ENCODE measurements at places on chromosomes 12 and 14.

DNA sequence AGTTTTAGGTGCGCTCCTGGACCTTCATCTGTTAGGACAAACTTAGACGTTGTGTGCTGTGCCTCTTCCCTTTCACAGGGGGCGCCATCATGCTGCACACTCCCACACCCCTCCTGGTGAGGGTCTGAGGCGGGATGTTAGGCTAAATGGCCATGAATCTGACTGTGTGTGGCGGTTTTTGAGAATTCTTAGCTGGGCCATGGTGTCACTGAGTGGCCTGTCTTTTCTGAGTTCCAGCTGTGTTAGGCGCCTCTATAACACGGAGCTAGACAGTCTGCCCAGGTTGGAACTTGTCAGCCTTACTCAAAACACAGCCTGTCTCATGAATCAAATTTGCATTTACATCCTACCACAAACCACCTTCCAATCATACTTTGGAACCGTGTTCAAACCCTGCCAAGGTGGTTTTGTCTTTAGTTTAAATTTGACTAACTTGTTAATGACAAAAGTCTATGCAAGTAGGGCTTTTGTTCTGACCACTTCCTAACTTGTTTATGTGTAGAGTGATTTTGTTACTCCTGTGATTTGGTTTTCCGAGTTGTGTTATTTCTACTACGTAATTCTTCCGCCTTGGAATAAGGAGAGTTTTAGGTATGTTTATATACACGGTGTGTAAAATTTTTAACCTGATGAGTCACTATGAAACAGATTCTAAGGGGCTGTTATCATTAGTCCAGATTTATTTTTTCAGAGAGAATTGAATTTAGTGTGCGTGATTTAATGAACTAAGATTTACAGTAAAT lies 19.6 kb downstream of the ACVR1B start:
- no peak for DNase-seq

DNA sequence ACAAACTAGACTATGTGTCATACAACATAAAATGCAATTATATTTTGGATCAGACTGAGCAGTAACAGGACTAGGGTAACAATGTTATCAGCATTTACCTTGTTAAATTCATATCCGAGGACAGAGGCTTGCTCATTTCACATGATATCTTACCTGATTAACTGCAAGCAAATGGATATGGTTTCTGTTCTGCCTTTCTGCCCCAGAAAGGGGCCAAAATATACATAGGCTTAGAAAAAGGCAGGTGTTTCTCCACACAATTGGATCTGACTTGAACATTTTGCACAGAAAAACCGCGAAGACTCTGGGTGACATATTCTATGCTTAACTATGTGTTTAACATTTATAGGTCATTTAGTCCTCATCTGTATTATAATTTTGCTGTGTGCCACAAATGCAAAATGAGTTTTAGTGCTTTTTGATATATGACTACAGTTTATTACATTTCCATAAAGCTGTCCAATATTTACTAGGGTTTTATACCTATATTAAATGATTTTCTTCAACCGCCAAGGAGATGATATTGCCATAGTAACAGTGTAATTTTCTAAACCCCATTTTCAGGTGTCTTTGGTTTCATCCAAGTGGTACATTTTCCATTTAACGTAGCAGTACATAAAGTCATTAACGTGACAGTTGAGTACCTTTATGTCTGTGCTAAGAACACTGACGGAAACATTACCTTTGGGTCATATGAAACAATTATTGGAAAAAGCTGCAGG lies 249.3 kb upstream of the KRR1 start:
- DNase-seq = no peak

- no peak for DNase-seq
These were observed 151.4 kb upstream of the SSTR1 start for GRCh38 chr14:38056270-38056669.

GRCh38 chr14:96096639-96097610 lies 57.8 kb downstream of the C14orf132 start:
- DNase-seq = no peak

DNA sequence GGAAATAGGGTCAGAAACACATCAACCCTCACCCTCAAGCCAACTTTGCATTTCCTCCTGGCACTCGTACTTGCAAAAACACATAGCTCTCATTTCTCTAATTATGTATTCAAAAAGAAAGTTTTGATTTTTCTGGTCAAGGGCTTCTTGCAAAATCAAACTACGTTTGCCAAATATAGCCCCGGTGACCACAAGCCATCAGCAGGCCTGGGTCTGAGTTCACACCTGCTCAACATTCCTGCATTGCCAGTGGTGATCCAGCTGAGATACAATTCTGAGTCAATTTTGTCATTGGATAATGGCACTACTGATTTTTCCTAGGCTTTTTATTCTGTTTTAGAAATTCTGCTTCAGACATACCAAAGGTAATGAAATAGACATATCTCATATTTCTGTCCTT lies 10.7 kb upstream of the BHLHE41 start:
- DNase-seq = no peak

DNA sequence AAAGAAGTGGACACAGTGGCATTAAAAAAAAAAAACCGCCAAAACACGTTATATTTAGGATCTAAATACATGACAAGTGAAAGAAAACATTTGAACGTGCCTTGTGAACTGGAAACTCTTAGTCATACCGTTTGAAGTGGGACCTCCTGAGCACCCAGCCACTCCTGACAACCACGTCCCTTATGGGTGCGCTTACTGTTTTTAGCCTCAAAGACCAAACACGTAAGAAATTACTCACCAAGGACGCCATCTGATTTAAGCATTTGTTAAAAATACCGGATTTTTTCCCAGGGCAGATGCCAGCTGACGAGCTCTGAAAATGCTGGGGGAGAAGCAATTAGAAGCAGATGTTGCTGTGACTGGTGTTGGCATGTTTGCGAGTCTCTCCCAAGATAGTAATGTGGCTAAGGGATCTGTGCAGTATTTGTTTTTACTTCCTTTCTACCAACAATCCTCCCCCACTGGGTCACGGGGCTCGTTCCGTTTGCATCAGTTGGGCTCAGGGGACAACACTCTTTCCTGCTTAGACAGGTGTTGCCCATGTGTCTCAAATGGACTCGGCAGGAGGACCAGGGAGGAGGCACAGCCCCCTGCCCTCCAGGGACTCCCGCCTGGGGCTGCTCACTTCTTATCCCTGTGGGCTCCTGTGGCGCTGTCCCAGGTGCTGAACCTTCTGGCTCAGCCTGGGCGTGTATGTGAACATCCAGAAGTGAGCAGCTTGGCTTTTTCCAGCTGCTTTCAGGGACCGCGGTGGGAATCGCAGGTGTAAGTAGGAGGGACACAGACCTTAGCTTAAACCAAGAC lies 101.0 kb downstream of the BEGAIN start:
- DNase-seq = peak; percentile 10

DNA sequence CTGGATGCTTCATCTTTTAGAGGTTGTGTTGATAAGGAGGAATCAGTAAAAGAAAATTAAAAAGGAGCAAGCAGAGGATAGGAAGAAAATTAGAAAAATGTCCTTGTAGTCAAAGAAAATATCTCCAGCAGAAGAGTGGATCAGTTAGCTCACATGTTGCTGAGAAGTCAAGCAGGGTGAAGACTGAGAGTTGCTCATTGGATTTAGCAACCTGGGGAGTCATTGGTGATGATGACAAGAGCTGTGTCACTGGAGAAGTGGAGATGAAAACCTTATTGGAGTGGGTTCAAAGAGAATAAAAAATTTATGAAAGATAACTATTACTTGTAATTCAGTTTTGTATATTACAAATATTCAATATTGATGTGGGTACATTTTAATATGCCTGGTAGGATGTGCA lies 9.8 kb downstream of the FRMD6 start:
- DNase-seq = no peak

DNA sequence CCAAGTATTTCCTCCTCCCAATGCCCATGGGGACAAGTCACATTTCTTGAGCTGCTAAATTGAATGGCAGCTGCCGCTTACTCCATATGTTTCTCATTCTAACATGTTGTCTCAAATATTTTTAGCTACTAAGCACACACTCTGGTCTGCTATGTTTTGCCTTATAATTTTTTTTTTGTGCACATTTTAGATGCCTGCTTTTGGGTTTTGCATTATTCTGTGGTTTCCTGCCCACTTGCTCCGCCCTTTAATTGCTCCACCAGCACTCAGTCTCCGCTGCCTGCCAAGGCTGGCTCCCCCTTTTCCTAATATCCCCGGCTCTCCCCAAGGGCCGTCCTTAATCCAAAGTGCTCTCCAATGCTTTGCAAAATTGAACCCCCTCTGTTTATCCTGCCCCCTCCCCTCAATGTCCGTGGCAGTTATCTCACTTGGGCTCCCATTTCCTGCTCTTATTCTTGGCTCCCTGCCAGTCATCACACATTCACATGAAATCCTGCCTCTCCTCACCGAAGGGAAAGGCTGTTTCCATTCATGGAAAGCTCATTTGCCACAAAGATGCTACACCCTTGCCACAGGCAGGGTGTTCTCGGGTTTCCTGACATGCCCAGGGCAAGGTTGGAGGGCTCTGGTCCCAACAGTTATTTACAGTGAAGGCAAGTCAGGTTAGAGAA lies 79.4 kb downstream of the C12orf75 start:
- DNase-seq = no peak

DNA sequence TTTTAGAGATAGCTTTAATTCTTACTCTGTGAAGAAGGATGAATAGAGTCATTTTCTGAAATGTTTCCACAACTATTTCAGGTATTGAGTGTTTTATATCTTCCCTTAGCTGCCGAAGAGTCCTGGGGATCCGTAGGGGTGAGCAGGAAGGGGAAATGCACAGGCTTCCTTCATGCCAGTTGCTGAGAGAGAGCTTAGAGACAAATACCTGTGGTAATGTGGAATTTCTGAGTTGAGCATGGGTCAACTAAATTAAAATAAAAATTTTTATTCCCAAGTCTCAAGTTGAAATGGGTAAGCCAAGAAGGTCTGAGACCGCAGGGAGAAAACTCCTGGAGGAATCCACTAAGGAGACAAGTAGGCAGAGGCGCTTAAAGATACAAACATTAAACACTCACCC lies 185.7 kb downstream of the DAD1 start:
- DNase-seq = no peak

DNA sequence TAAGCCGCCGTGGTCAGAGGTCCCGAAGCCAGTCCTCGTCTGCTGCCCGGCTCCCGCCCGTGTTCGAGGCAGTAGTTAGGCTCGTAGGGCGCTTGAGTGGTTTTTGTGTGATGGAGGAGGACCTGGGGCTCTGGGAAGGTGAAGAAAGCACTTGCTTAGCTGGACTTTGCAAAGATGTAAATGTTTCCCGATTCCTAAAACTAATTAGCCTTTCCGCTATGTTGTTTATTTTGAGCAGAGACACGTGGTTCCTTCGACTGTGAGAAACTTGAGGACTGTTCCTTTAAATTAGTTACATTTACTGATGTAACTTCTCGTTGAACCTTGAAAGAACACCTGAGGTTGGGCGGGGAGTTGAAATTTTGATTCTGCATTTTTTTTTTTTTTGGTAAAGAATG lies 33.9 kb downstream of the MIA2 start:
- no peak for DNase-seq

DNA sequence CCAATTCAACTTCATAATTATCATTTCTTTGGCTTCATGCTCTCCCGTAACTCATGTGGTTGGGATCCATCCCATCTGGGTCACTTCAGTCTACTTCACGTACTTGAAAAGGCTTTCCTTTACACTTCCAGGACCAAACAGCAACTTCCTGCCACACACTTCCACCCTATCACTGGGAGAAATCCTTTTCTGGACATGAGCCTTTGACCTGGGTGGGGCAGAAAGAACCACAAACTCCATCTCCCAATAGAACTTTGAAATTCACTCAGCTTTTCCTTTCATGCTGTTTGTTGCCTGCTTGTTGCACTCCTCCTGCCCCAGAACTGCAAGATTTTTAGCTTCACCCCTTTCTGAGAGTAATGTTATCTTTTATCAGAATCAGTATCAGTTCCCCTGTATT lies 18.4 kb upstream of the GALNT16 start:
- DNase-seq = no peak

DNA sequence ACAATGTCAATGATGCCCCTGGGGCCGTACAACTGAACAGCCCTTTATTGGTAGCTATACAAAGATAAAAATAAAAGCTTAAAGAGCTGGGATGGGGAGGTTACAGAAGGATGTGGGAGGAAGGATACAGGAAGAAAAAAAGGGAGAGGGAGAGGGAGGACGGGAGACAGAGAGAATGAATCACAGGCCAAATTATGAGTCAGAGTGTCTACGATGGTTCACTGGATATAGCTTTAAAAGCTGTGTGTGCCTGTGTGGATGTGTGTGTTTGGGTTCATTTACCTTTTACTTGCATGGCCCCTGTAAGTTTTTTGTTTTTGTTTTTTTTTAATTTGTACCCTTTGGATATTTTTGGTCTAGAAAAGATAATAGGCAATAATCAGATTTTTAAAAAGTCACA lies 111.9 kb downstream of the CCDC60 start:
- DNase-seq = no peak

GRCh38 chr12:90965204-90965603 lies 10.2 kb upstream of the CCER1 start:
- DNase-seq = no peak

DNA sequence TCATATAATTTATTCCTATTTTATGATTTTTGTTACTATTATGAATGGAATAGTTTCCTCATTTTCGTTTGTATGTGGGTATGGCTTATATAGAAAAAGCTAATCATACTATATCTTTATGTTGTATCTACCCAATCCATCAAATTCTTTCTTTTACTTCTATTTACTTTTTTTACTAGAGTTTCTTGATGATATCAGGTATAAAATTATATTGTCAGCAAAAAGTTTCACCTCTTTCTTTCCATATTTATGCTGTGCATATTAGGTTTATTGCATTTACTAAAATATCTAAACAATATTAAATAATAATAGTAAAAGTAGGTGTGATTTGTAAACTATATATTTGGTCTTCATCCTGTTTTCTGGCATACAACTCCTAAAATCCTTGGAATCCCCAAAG lies 146.7 kb upstream of the PLXNC1 start:
- DNase-seq = no peak

- DNase-seq = no peak
These were observed 79.8 kb downstream of the PCNX1 start for GRCh38 chr14:70987041-70987440.

DNA sequence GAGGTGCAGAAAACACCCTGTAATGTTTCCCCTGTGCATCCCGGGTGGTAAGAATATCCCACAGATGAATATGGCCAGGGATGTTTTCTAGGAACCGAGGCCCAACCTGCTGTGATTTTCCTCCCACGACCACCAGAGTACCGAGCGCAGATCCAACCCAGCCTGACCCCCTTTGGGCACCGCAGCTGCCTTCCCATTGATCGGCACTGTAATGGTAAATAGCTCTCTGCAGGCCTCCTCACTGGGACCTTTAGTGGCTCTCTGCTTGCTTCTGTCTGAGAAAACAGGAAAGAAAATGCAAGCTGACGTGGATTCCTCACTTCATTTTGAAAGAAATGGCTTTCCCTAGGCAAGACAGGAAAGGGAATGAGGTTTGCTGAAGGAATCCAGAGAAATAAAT lies 2.4 kb upstream of the RAB15 start:
- no peak for DNase-seq

GRCh38 chr12:6038160-6038559 lies 86.3 kb downstream of the VWF start:
- DNase-seq = no peak
